NCI-H2227 treated with DMSO at 0.1 percent for 48 hours (cell line): ENCODE measurements at places on chromosomes 4 and X.

DNA sequence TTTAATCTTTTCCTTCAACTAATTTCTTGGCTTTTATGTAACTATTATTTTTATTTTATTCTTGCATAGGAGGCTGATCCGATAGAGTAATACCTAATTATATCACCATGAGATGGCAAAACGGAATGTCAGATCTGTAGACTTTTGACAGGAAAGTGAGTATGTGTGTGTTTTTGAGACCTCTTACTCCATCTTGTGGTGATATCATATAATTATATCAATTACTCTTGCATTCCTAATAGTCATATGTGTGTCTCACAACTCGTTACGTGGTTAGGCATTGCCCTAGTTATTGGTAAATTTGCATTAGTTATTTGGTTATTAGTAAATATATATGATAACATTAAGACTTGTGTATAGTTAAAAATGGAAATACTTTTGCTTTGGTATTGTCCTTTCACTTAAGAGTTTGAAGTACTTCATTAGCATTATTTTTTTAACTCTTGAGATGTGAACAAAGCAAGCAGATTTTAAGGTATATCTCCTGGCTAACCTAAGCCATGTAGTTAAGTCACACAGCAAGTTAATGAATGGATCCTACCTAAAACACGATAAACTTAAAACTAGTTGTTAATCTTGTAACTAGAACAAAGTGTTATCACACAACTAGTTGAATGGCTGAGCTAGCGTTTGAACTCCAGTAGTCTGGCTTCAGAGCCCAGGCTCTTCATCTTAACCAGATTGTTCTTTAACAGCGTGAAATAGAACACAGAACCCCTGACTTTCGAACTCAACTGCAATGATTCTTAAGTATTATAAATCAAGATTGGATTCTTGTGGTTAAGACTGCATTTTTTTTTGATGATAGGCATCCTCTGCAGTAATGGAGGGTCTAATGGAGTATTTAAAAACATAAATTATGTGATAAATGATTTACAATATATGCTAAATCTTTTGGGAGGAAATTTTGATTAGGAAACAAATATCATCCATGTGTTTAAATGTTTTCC, 67.1 kb downstream of the PGRMC2 start:
- no peak for DNase-seq

DNA sequence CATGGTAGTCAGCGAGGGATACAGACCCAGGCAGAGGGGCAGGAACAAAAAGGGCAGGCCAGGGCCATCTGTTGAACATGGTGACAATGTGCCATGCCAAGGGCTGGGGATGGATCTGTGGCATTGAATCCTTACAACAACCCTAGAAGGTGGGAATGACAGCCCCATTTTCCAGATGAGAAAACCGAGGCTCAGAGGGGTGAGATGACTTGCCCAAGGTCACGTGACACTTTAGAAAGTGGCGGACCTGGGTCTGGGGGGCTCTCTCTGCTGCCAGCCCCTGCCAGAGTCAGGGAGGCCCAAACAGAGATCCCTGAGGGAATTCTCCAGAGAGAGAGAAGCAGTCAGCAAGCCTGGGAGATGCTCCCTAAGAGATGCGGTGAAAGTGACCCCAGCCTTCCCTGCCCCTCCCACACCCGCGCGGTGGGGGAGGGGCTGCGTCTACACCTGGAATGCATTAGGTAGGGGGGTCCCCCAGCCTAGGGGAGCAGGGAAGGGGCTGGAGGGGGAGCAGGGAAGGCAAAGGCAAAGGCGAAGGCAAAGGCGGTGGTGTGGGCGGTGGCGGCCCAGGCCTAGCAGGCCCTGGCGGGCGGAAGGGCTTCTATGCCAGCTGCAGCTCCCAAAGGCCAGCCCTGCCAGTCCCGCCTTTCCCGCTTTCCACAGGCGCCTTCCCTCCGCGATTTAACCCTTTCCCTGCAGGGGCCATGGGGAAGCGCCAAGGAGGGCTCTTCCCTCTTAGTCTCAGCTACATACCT, 13.0 kb downstream of the FGD1 start:
- DNase-seq = peak; percentile 55

DNA sequence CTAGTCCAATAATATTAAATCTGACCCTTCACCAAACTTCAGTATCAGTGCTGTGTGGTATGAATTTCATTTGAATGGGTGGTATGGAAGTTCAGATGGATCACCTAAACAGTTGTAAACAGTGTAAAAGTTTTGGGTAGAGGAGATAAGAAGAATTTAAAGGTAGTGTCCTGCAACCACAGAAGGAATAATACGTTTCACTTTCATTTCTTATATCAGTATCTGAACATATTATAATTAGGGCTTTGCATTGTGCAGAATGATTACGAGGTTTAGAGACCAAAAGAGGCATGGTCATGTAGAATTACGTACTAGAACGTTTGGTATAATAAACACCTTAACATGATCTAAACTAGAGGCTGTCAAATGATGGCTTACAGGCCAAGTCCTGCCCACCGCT, 116.1 kb downstream of the PDLIM5 start:
- no peak for DNase-seq

- DNase-seq = no peak
Measured at GRCh38 chr4:16692961-16693506, 205.4 kb downstream of the LDB2 start.

- DNase-seq = no peak
Measured at GRCh38 chrX:10685923-10686595, 65.7 kb upstream of the MID1 start.

- DNase-seq = no peak
Measured at GRCh38 chrX:54043541-54044125, 640 bp downstream of the PHF8 start.

DNA sequence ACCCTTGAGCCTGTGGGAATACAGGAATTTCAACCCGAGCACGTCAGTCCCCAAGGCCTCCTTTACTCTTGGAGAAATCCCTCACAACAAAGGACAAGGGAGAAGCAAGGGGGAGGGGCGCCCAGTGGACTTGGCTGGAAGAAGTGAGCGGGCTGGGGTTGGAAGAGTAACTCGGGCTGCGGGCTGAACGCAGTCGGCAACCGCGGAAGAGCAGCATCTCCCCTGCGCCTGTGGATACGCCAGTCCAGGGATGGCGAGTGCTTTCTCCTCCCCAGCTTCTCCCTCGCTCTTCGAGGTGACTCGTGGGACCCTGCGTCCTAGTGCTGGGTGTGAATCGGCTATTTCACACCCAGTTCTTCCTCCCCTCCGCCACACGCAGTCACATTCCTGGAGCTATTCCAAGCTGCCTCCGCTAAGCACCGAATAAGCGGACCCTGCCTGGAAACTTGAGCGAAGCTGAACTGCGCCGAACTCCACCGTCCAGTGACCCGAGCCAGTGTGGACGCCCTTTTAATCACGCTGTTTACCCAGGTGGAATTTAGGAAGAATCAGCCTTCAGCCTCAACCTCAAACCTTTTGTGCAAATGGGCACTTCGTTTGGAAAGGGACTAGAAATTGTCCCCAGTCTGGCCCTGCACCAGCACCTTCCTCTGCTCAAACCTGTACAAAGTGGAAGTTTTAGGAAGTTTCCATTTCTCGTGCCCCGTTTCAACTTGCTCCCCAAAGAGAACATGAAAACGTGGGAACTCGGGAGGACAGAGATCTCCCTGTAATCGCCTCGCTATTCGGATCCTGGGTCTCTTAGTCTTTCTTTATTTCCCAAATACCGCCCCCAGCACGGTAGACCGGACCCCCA, 64.3 kb upstream of the WDR17 start:
- peak; percentile 68 for DNase-seq

- DNase-seq = no peak
Measured at GRCh38 chr4:151804821-151805220, 44.0 kb upstream of the GATB start.

- DNase-seq = no peak
Measured at GRCh38 chr4:94757192-94758140, at the start of gene BMPR1B. TSS of gene BMPR1B (plus strand) at chr4:94757955. CDS start at chr4:95104425, 346,470 bp downstream.

DNA sequence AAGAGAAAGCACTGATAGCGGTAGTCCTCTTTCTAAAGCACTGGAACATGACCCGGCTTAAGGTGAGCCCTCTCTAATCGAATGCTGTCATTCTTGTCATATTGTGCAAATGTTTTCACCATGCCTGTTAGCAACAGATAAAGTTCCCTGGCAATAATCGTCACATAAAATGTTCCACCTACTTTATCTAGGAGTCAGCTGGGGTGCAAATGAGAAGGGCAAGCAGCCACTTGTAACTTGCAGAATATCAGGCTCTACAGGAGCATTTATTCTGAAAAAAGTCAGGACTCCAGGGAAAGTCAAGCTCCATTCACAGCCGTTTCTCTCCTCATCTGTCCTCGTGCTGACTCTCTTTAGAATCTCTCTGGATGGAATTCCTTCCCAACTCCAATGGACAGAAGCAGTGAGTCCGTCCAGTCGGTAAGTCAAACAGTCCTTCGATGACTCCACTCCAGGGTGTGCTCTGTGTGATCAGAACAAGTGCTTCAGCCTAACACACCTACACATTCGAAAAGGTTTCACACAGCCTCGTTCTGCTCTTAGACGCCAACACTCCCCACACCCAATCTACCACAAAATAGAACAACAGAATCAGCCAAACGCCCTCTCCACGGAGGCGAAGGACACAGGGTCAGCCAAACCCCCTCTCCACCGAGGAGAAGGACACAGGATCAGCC, 101.7 kb upstream of the FRG1 start:
- no peak for DNase-seq

DNA sequence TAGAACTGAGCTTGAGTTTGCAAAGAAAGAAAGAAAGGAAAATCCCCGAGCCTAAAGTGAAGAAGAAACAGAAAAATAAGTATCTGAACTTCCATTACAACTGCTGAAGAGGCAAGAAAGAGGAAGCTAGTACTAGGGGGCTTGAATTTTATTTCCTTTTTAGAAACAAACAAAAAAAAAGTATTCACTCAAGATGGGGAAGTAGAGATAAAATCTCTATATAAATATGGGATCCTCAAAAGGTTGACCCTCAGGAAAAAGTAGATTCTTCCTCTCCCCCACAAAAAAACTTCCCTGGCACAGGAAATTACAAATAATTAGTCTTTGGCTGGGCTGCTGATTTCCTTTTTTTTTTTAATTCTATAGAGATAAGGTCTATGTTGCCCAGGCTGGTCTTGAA, 16.0 kb downstream of the LRBA start:
- no peak for DNase-seq

DNA sequence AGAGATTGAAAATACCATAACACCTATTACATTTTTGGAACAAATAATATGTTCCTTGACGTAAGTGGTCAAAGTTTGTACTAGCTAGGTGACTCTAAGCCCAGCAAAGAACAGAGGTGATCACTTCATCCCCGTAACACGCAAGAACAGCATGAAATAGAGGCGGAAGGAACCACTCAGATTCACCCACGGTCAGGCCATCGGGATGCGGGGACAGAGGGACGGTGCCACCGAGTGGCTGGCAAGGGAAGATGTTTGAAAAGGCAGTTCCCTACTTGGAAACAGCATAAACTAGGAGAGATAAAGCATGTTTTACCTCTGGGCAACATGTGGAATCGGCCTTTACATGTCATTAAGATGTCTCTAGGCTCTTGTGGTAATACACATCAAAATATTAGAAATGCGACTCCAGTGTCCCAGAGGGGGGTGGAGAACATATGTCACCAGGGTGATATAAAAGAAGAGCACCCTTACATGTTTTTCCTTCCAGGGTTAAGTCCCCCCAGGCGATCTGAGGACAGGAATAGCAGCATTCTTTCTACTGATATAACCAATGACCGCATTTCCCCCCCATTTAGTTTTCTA, 84.0 kb downstream of the PHKA2 start:
- no peak for DNase-seq

GRCh38 chr4:134215620-134216344, 14.2 kb upstream of the PABPC4L start:
- no peak for DNase-seq

- no peak for DNase-seq
Measured at GRCh38 chr4:76203541-76203940, 10.1 kb downstream of the SCARB2 start.

DNA sequence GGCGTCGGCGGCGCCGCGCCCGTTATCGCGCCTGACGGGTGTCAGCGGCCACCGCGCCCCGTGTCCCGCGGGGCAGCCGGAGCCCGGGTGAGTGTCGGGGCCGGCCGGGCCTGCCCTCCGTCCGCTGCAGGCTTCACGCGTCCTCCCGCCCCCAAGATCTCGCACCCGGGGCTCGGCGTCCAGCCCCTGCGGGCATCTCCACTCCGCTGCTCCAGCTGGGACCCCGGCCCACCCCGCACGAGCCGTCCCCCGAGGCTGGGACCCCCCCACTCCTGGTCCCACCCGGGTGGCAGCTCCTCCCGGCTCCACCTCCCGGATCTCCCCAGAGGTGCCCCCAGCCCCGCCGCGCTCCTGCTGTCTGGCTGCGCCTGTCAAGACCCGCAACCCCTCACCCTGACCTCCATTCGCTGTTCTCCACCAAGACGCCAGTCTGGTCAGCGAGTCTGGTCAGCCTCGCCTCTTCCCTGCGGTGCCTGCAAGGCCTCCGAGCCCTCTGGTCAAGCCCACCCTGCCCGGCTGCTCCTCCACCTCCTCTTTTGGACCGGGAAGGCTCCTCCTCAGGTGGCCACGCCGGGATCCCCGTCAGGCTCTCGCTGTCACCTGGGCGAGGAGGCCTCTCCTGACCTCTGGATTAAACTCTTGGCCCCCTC, 66.0 kb upstream of the NKX1-1 start:
- no peak for DNase-seq

- DNase-seq = no peak
Measured at GRCh38 chr4:121943941-121944340, 7.9 kb downstream of the TRPC3 start.

DNA sequence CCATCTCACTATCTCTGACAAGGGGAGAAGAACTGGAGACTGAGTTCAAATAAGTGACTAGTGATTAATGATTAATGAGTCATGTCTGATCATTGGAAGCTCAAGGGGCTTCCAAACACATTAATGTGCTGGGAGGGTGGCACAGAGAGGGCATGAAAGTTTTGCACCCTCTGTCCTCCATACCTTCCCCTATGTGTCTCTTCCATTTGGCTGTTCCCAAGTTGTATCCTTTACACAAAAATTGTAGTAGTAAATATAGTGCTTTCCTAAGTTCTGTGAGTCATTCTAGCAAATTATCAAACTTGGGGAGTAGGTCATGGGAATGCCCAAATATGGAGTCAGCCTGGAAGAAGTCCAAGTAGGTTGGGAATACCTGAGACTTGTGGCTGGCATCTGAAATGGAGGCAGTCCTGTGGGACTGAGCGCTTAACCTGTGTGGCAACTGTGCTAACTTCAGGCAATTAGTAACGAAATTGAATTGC, 4.1 kb upstream of the FAM200B start:
- DNase-seq = no peak

GRCh38 chr4:119587796-119588195, 40.8 kb downstream of the PDE5A start:
- DNase-seq = no peak
